ENCODE measurements at places on chromosomes 2 and 18. TPM values are rescaled to one million over a fixed set of nuclear protein-coding genes. Genes with fewer than 3 reads are reported as not detected.

The ANKRD30B gene
- 2.2 TPM for total RNA-seq

The TLX2 gene
- total RNA-seq, result not detected

The LHCGR gene
- not detected for total RNA-seq

The PIEZO2 gene
- 2.8 TPM for total RNA-seq

The GPBAR1 gene
- total RNA-seq, result not detected

The PLEKHM3 gene
- 68.9 TPM for total RNA-seq

The AOX1 gene
- 1.9 TPM for total RNA-seq

All from parietal lobe (tissue), 2 donors.